Mucosa of descending colon (tissue), 3 donors: ENCODE measurements at places on chromosomes 16 and 17. TPM values are rescaled to one million over a fixed set of nuclear protein-coding genes. Genes with fewer than 3 reads are reported as not detected.

GAST gene
- total RNA-seq = not detected

BRD7 gene
- 79.6 TPM for total RNA-seq

C17orf50 gene
- total RNA-seq = not detected

DNAJC7 gene
- 108 TPM for total RNA-seq

MSLN gene
- 4.7 TPM for total RNA-seq

VMO1 gene
- total RNA-seq = 2.3 TPM

RTN4RL1 gene
- total RNA-seq = 0.47 TPM

SHBG gene
- not detected for total RNA-seq

PDILT gene
- total RNA-seq = not detected

SHCBP1 gene
- 0.63 TPM for total RNA-seq

MEFV gene
- total RNA-seq = 0.61 TPM

FAAP100 gene
- total RNA-seq = 28.9 TPM

TSR3 gene
- 57.2 TPM for total RNA-seq

SOST gene
- not detected for total RNA-seq

HOXB3 gene
- total RNA-seq = 42.4 TPM

CRYBA1 gene
- total RNA-seq = not detected

KRT12 gene
- 2.5 TPM for total RNA-seq

NOXO1 gene
- total RNA-seq = 39.9 TPM

CD19 gene
- 0.38 TPM for total RNA-seq

SEC14L5 gene
- total RNA-seq = 1.4 TPM

CLEC3A gene
- total RNA-seq = not detected

VAT1L gene
- 8.7 TPM for total RNA-seq

LCMT1 gene
- 41.7 TPM for total RNA-seq

TSNAXIP1 gene
- total RNA-seq = 2.0 TPM

UTS2R gene
- not detected for total RNA-seq

CD300E gene
- total RNA-seq = not detected

TBC1D3H gene
- total RNA-seq = not detected

CCL2 gene
- 65.6 TPM for total RNA-seq

NGFR gene
- total RNA-seq = 1.0 TPM

NLRC3 gene
- total RNA-seq = 1.7 TPM

SCIMP gene
- total RNA-seq = 1.1 TPM
